NCI-H1105 treated with DMSO at 0.1 percent for 48 hours (cell line): ENCODE measurements at places on chromosomes 1 and 21.

- no peak for DNase-seq
Observed at GRCh38 chr21:42646836-42647235, 6.6 kb upstream of the PDE9A start.

DNA sequence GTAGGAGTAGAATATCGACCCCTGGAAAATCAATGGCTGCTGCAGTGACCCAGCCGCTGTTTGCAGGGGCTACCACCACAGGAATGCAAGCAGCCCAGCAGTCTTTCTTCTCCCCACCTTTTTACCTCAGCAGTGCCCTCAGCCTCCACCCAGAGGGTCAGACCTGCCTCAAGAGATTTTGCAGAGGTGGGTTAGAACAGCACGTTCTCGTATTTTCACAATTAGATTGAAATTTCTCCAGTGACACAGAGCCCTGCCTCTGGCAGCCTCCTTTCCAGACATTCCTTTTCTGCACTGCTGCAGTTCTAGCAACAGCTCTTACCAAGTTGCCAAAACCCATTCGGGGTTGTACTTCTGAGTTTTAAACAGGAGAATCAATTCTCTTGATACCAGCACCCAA, 38.3 kb upstream of the PIGV start:
- no peak for DNase-seq

DNA sequence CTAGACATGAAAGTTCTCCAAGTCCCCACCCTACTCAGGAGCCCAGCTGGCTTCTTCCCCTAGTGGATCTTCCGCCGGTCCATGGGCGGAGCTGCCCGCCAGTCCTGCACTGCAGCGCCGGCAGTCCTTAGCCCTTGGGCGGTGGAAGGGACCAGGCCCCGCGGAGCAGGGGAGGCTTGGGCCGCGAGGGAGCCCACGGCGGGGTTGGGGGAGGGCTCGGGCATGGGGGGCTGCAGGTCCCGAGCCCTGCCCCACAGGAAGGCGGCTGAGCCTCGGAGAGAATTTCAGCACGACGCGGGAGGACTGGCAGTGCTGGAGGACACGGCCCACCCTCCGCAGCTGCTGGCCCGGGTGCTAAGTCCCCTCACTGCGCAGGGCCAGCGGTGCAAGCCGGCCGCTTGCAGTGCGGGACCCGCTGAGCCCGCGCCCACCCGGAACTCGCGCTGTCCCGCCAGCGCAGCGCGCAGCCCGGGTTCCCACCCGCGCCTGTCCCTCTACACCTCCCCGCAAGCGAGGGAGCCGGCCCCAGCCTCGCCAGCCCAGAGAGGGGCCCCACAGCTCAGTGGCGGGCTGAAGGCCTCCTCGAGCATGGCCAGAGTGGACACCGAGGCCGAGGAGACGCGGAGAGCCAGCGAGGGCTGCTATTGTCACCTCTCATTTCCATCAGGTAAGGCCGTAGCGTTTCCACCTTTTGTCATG, 1398.6 kb downstream of the MRPL39 start:
- DNase-seq = no peak

GRCh38 chr21:44416193-44416592, 39.1 kb upstream of the LRRC3 start:
- DNase-seq = no peak

DNA sequence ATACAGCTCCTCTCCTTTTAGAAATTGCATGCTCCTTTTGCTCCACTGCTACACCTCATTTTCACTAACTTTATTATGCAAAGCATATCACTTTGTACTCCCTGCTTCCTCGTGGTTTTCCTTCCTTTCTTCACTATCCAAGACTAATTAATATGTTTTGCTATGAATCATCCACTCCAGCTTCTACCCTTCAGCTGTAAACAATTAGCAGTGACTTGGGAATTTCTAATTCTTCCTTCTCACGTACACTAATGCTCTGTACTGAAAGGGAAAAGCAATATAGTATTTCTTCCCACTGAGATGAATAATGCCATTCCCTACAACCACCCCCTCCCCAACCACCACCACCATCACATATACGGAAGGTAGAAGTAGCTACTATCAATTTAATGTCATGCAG, 1917.0 kb downstream of the MRPL39 start:
- peak; percentile 76 for DNase-seq

GRCh38 chr1:91190996-91191395, 169.2 kb upstream of the ZNF644 start:
- DNase-seq = no peak

- no peak for DNase-seq
Observed at GRCh38 chr1:96558635-96559034, 162.9 kb upstream of the PTBP2 start.

DNA sequence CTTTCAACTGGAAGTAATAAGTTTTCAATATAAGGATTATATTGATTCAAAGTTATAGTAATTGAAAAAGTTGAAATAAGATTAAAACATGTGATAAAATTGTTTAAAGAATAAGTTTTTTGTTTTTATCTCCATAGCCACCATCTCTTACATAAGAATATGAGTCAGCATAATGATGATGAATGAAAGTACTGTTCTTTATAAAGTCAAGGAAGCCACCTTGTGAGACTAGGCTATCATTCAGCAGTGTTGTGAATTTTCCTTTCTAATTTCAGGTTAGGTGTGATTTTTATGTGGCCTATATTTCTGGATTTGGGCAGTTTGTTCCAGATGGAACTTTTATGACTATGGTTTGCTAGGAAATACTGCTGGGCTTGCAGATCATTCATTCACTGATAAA, 22.4 kb upstream of the ASB17 start:
- DNase-seq = no peak

DNA sequence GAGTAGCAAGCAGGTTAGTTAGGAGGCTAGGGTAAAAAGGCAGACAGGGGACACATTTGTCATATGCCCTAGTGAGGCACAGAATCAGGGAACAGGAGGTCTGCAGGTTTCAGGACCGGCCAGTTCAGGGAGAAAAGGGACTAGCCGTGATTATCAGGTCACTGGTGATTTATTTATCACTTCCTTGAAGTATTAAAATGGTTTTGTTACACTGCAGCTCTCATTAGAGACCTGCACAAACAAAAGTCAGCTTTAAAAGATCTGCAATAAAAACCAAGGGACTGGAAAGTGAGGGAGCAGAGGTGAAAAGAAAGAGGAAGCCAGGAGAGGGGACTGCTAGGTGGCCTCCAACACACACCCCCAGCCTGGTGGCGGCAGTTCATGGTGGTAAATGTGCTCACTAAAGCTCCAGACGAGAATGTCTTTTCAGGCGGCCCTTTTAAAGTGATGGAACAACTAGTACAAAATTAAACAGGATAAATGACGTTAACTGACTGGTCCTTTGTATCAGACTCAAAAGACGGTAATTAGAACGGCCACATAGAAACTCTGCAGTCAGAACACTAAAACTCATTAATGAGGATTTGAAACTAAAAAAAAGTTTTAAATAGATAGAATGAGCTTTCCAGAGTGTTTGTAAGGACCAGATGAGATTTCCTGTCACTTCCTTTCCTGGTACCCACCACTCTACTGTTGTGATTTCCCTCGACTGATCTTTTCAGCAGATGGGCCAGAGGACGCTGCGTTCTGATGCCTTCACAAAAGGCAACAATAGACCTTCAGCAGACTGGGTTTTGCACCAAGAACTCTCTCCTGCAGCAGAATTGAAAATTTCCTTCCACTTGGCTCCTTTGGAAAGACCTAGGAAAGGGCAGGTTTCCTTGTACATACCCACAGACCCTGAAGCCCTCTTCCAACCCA, 136.8 kb downstream of the NTPCR start:
- DNase-seq = no peak

- DNase-seq = no peak
Observed at GRCh38 chr1:1157914-1158710, 15.6 kb upstream of the TTLL10 start.

DNA sequence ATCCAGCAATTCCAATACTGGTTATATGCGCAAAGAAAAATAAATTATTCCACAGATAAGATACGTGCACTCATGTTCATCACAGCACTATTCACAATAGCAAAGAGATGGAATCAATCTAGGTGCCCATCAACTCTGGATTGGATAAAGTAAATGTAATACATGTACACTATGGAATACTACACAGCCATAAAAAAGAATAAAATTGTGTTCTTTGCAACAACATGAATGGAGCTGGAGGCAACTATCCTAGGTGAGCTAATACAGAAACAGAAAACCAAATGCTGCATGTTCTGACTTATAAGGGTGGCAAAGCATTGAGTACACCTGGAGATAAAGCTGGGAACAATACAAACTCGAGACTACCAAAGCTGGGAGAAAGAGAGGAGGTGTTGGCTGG, 787.3 kb downstream of the KCNT2 start:
- DNase-seq = no peak

GRCh38 chr1:183029591-183030000, 6.4 kb downstream of the LAMC1 start:
- DNase-seq = no peak

- DNase-seq = no peak
Observed at GRCh38 chr1:207026104-207026534, 6.4 kb downstream of the C1orf116 start.

GRCh38 chr1:49163031-49163430, 386.3 kb upstream of the BEND5 start:
- no peak for DNase-seq

- no peak for DNase-seq
Observed at GRCh38 chr1:32953495-32953894, 11.1 kb downstream of the RNF19B start.

GRCh38 chr21:46428286-46428685, 30.4 kb upstream of the DIP2A start:
- DNase-seq = no peak

DNA sequence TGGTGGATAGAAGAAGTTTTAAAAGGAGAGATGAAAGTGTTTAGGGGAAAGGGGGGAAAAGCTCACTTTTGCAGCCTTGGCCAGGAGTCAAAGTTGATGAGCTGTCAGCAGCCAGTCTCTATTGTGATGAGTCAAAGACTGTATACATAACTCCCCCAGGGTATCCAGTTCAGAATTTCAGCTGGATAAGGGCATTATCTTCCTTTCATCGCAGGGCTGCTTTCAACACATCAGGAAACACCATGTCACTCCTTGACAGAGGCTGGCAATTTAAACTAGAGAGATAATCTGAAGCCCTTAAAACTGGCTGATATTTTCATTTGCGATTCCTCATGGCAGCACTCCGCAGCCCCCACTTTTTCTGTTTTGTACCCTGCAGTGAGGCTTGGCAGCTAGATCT, 328.5 kb downstream of the TBX15 start:
- no peak for DNase-seq

GRCh38 chr1:178086766-178087165, 7.1 kb upstream of the RASAL2 start:
- DNase-seq = no peak

DNA sequence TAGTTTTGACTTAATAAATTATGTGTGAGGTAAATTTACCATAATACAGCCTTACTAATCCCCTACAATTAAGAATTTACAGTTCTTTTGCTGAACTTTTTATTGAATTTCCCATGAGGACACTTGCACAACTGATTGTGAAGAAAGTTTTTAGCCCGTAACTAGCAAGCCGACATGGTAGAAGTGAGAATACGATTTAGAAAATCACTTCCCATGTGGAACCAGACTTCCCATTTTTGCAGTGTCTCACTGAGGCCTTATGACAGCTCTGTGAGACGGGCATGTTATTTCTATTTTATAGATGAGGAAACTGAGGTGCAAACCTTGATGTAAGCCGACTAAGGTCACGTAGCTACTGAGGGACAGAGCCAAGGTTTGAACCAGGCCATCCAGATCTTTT, 32.5 kb upstream of the LMO4 start:
- no peak for DNase-seq

DNA sequence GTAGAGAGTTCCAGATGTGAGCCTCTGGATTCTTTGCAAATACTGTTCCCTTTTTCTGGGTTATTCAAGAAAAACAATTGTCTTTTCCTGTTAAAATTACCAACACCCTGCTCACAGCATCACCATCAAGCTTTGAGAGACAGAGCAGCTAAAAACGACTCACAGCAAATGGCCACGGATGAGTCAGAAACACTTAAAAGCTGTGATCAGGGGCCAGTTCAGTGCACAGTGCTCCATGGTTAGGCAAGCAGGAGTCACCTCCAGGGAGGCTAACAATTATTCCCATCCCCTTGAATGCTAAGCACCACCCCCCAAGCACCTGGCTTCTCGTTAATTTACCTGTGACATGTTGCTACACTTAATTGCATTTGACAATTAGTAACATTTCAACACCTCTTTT, 128.4 kb upstream of the CAMK1G start:
- peak; percentile 69 for DNase-seq

GRCh38 chr1:116948046-116948445, 38.3 kb downstream of the PTGFRN start:
- no peak for DNase-seq

DNA sequence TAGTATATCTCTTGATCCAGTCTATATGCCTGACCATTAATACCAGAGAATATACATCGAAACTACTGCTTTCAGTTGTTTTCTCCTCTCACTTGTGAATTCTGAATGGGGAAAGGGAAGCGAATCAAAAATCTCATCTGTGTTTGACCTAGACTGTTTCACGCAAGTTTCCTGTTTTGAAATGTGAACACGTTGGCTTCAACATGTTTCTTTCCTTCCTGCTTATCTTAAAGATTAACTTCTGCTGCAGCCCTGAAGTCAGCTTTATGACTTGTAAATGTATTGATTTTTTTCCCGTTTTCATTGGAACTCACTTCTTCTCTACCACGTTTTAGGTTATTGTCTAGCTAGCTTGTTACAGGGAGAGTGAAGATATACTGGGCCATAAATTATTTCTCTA, 49.9 kb downstream of the SNX27 start:
- DNase-seq = no peak

- DNase-seq = no peak
Observed at GRCh38 chr1:6044481-6045109, 1.1 kb upstream of the KCNAB2 start.

DNA sequence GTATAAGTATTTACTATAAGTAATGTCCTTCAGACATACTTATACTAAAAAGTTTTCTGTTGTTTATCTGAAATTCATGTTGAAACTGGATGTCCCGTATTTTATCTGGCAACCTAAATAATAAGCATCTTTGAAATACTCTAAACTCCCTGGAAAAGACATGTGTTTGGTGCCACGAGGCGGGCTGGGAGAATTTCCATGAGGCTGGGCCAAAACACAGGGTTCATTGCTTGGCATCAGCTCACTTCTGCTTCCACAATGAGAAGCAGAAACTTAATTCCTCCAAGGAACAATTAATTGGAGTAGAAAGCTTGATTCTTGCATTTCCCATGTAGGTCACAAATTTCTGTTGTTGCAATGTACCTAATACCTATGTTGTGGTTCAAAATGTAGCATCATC, 110.2 kb downstream of the PSMG1 start:
- no peak for DNase-seq

GRCh38 chr1:37487619-37487984, 13.2 kb downstream of the ZC3H12A start:
- DNase-seq = no peak

- DNase-seq = no peak
Observed at GRCh38 chr1:21264898-21265297, 25.4 kb downstream of the ECE1 start.

GRCh38 chr1:38088366-38088765, 41.8 kb upstream of the POU3F1 start:
- no peak for DNase-seq

DNA sequence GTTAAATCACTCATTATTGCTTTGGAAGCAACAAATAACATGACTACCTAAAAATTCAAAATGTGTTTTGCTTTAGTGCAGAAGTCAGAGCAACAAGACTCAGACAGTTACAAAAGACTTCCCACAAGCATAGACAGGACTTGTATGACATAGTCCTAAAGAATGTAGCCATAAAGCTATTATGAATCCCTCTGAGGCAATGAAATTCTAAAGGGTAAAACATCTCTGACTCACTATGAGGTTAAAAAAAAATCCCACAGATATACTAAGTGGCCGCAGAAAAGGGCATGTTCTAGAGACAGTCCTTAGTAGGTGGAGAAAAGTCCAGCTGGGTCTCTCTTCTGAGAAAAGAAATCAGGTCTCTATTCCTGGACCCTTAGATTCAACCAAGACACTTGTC, 4.9 kb downstream of the PRKAB2 start:
- no peak for DNase-seq
